ENCODE measurements at places on chromosomes 11 and 22.

DNA sequence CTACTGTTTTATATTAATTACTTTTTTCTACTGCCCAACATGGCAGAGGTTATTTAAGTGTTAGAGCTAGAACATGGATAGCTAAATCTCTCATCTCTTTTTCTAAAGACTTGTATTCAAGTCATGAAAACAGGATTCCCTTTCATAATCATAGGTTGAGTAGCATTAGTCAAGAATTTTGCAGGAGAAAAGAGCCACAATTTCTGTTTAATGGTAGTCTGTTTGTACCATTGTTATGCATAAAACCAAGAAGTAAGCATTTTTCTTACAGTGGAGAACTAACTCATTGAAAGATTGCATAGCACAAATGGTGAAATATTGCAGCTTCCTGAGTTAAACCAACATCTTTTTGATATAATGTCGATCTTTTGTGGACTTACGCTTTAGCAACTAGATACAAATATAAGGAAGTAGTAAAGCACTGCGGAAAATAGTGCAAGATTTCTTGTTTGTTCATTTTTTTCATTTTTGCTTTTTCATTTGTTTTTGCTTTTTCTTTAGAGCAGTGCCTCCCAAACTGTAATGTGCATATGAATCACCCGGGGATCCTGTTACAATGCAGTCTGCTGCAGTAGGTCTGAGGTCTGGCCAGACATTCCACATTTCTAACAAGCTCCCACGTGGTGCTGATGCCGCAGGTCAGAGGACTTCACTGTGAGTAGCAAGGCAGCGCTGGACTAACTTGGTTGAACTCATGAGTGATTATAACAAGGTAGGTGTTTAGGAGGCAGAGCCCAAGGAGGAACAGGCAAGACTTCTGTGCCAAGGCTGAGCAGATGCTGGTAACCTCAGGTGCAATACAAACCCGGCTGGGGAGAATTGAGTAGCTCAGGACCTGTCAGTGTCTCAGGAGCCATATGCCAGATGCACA lies 4.6 kb downstream of the ETS1 start:
- DNase-seq: no peak

DNA sequence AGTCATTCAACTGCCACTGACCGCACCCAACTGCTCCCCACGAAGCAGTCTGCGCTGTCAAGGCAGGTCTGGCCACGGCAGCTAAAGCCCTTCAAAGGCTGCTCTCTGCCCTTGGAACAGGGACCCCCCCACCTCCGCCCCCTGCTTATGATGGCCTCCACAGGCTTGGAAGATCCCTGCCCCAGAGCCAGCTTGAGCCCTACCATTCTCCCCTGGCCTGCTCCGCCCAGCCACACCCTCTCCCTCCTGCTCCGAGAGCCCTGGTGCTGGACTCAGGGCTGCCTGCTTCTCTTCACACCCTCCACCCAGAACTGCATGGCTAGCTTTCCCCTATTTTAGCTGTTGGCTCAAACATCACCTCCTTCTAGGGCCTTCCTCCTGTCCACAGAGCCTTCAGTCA lies 19.0 kb downstream of the ZMAT5 start:
- no peak for DNase-seq

GRCh38 chr11:92839450-92839849 lies 130.0 kb upstream of the MTNR1B start:
- DNase-seq: no peak

- DNase-seq: no peak
These were observed 9.4 kb downstream of the GSTP1 start for GRCh38 chr11:67592880-67593564.

- no peak for DNase-seq
These were observed 757 bp upstream of the HINFP start for GRCh38 chr11:119120639-119121007.

DNA sequence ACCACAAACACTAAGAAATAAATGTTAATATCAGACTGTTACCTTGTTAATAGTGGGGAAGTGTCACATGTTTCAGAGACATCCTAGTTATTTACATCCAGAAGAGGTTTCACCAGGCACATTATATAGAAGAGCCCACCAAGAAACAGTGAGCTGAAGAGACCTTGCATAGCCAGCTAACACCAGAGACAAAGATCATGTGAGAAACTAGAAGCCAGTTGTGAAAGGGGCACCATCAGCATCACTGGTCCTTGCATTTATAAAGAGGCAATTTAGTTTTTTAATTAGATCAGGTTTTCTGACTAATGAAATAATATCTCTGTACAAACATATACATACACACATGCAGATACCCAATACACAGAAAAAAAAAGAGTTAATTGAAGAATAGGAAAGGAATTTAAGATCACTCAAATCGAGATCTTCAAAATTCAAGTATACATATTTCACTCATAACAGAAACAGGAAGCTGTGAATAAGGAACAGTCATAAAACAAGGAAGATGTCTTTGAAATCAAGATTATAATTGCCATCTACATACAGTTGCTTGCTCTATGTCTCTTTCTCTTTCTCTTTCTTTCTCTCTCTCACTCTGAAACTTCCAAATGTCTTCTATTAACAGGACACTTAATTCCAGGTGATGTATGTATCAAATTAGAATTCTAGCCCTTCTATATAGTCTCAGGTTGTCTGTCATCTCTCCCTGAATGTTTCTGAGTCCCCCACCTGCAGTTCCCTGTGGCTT lies 348.7 kb downstream of the ETS1 start:
- DNase-seq: no peak

Data from activated naive CD4-positive, alpha-beta T cell treated with Interleukin-2 at 50 U/mL for 16 hours (primary cell).